Urinary bladder (tissue), 4 donors: ENCODE measurements at places on chromosomes 3 and 15. TPM values are rescaled to one million over a fixed set of nuclear protein-coding genes. Genes with fewer than 3 reads are reported as not detected.

MITF gene
- total RNA-seq, result 13.6 TPM

CLPX gene
- 73.6 TPM for total RNA-seq

ADCY5 gene
- 25.1 TPM for total RNA-seq

RETNLB gene
- total RNA-seq, result not detected

ABCF3 gene
- total RNA-seq, result 27.4 TPM

IGSF10 gene
- total RNA-seq, result 23.2 TPM

ZNF620 gene
- 5.3 TPM for total RNA-seq

EFCC1 gene
- total RNA-seq, result 5.7 TPM

MESP1 gene
- not detected for total RNA-seq

BAHD1 gene
- total RNA-seq, result 7.9 TPM

HYAL1 gene
- total RNA-seq, result 2.5 TPM

GOLGA8F gene
- not detected for total RNA-seq

CACNA1D gene
- total RNA-seq, result 23.5 TPM

ZNF385D gene
- total RNA-seq, result 46.2 TPM

SAXO2 gene
- 4.7 TPM for total RNA-seq

GOLGA6L9 gene
- 7.3 TPM for total RNA-seq

FOXL2 gene
- not detected for total RNA-seq

LIPC gene
- 1.2 TPM for total RNA-seq

ARGFX gene
- total RNA-seq, result not detected

LRRC3B gene
- 7.1 TPM for total RNA-seq

PRR20G gene
- total RNA-seq, result not detected

MKRN3 gene
- total RNA-seq, result 0.95 TPM

SEMA3F gene
- total RNA-seq, result 10.8 TPM

LRIG1 gene
- total RNA-seq, result 29.2 TPM

UBA7 gene
- total RNA-seq, result 39.6 TPM

METTL6 gene
- total RNA-seq, result 37.1 TPM

CLDND1 gene
- 107 TPM for total RNA-seq

EXD1 gene
- not detected for total RNA-seq

GOLGA8G gene
- not detected for total RNA-seq

CA12 gene
- 5.8 TPM for total RNA-seq

NEIL1 gene
- 10.9 TPM for total RNA-seq

SNX22 gene
- total RNA-seq, result 0.42 TPM

PSTPIP1 gene
- total RNA-seq, result 1.2 TPM

TLR9 gene
- total RNA-seq, result 0.11 TPM

FES gene
- total RNA-seq, result 27.0 TPM

VEPH1 gene
- 0.74 TPM for total RNA-seq

IL17RE gene
- 1.2 TPM for total RNA-seq

RHOV gene
- 9.3 TPM for total RNA-seq

PLOD2 gene
- total RNA-seq, result 114 TPM

TM4SF18 gene
- 33.4 TPM for total RNA-seq

LMCD1 gene
- total RNA-seq, result 34.3 TPM

CFAP100 gene
- not detected for total RNA-seq

SHF gene
- total RNA-seq, result 11.4 TPM

ZMYND10 gene
- 1.2 TPM for total RNA-seq
